ENCODE measurements at places on chromosomes 3 and 15.

GRCh38 chr15:49815950-49816349 is 195.1 kb downstream of the DTWD1 start:
- no peak for DNase-seq

GRCh38 chr3:120198305-120198878 is 86.6 kb downstream of the GPR156 start:
- DNase-seq: no peak

GRCh38 chr3:124934577-124934976 is at the start of gene MUC13:
Gene MUC13, minus strand, starts transcription at chr3:124934751. Its CDS starts 39 bp downstream, at chr3:124934712.
- DNase-seq: no peak

GRCh38 chr15:91668370-91668769 is 185.1 kb upstream of the SLCO3A1 start:
- no peak for DNase-seq

- DNase-seq: no peak
Measured at GRCh38 chr3:46930945-46931403, 45.6 kb downstream of the CCDC12 start.

DNA sequence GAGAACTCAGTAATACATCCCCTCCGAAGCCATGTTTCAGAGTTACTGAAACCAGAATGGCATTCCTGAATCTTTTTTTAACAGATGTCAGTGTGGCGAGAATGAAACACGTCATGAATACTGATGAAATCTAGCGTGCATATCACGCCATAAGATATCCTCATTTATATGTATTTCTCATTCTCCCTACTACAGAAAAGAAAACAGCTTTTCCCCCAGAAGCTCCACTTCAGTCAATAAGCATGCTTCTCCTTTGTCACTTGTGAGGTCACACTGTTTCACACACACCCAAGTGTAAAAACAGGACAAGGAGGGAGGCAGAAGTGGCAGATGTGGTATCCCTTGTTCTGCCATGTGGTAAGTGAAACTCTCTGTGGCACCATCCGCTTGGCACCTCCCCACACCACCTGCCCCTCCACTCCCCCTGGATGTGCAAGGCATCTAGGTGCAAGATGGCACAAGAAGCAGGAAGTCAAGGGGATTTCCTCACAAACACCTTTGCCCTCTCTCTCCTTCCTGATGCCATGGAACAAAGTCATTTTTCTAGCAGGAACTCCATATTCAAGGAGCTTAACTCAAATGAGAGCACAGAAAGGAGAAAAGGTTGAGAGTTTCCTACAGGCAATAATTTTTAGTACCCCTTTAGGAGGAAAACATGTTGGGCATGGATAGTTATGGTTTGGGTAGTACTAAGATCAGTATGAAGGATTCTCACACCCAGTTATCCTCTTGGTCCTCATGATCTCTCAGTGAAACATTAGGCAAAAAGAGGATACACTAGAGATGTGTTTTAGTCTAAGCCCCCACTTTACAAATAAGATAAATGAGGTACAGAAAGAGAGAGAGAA is 47.5 kb upstream of the FRMD4B start:
- DNase-seq: no peak

DNA sequence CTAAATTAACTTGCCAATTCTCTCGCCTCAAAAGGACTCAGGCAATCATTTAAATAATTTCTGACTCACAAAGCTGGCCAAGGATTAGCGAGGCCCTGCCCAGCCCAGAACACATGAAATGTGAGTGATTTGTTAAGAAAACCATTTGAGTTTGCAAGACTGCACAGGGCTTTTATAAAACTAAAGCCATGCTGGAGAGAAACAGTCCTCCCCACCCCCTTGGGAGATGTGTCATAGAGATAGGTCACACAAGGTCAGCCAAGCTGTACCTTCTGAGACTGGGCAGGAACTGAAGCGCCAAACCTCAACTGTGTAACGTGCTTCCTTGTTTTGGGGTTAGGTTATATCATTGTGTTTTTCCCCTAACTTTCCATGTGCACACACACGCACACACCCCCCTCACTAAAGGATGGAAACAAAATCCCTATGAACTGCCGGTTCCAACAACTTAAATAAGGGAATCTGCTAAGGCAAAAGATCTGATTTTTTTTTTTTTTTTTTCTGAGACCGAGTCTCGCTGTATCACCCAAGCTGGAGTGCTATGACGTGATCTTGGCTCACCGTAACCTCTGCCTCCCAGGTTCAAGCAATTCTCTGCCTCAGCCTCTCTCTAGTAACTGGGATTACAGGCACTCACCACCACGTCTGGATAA is 8.1 kb downstream of the SPATA12 start:
- DNase-seq: peak; percentile 92

DNA sequence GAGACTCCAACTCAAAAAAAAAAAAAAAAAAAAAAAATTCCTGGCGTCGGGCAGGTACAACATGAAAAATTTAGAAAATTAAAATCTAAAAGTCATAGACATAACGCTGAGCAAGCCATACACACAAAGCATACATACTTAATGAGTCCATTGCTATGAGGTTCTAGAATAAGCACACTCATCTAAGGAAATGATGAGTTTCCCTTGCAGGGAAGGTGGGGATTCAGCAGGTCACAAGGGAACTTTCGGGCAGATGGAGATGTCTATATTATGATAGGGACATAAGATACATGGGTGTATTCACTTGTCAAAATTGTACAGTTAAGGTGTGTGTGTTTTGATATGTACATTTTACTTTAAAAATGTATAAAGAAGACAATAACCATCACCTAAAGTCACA is 120.2 kb upstream of the LIPC start:
- no peak for DNase-seq

DNA sequence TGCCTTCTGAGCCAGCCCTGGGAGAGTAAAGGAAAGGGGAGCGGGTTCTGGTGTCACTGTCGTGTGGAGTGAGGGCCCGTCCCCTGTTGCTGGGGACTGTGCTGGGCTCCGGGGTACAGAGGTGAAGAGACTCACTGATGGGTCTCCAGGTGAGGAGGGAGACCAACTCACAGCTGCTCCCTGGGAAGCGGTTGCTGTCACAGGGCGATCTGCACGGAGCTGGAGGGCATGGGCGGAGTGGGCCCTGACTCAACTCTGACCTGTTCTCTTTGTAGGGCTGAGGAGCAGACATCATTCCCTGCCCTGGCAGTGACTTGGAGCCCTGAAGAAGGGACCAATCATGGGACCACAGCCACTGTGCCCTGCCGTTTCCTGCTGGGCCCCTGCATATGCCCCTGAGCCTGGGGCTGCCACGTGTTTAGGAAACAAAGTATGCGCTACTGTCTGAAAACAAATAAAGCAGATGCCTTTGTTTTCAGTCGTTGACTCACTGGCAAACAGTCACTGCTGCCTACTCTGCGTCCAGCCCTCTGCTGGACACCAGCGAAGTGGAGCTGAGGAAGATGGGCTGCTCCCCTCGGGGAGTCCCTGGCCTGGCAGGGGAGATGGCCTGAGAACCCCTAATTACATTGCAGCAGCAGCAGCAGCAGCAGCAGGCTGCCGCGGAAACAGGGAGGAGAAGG is 22.9 kb upstream of the PLXNA1 start:
- DNase-seq: no peak

GRCh38 chr3:4986175-4986781 is 7.0 kb downstream of the BHLHE40 start:
- peak; percentile 77 for DNase-seq

DNA sequence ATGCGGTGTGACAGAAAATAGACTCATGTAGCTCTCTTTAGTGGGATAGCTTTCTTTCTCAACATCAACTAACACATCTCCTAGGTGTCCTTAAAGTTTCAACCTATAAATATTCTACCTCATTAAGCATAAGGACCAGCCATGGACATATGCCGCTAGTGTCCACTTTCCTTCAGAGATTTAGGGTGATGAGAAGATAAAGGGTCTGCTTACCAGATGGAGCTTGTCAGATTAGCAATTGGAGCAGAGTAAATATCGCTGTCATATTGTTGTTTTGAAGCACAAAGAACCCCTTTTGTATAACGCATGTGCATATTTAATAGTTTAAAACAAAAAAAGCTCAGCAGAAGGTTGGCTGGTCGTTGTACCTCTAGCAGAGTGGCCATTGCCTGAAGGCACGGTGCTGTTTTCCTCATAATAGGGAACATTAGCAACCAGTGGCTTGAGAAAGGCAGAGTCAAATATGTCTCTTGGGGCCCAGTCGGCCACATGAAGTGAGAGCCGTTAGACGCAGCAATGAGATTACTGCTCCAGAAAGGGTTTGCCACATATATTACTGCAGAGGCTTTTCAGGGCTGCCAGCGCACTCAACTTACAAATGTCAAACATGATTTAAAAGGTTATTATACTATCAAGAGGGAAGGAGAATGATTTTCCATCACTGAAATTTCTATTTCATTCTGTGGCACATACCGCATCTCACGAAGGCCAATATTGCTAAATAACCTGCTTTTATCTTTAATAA is 264.2 kb downstream of the ROBO2 start:
- DNase-seq: no peak

- DNase-seq: no peak
Measured at GRCh38 chr15:101009176-101009575, 90.0 kb downstream of the LRRK1 start.

DNA sequence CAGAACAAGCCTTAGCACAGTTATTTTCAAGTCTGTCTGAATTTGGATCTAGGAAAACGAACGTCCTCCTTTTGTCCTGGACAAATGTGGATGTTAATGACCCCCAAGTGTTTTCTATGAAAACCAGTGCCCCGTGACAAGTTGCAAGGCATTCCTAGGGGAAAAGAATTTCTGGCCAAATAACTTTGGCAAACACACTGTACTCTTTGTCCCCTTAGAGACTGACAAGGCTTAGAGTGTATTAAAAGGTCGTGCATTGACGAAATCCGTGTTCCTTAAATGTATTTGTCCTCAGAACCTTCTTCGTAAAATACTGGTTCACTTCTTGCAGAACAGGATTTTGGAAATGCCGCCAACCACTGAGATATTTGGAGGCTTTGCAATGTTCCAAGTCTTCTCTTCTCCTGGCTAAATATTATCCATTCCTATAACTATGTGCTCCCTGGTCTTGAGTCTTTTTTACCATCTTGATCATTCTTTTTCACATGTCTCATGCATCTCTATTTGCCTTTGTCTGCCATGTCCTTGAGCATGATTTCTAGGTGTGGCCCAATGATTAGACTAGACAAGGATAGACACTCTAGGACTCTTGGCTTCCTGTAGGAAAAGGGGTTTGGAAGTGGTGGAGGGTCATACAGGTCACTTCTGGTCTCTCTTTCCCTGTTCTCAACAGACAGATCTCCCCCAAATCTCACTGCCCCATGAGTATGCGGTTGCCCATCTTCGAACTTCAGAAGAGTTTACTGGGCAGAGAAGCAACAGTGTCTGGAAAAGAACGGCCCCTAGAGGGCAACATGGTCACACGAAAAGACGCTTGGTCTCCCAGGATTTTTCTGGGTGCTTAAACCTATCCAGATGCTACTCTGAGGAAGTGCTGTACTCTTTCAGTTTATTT is 117.5 kb downstream of the EDEM1 start:
- peak; percentile 17 for DNase-seq

- no peak for DNase-seq
Measured at GRCh38 chr3:37680401-37680800, 181.3 kb upstream of the CTDSPL start.

GRCh38 chr3:127987309-127987995 is 64.8 kb upstream of the SEC61A1 start:
- no peak for DNase-seq

DNA sequence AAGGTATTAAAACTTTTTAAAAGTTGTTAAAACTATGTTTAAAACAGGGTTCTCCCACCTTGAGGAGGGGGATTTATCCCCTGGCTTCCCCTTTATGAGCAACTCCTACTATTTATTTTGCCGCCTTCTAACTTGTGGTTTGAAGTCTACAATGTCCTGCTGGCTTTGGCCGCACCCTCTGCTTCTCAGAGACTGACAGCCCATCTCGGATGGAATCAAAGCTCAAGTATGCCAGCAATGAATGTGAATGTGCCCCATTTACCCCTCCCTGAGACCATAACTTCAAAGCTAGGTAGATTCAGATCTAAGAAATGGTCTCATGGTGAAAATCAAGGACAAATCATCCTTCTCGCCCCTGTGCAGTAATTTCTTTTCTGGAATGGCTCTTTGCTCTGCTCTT is 10.3 kb downstream of the ZBTB38 start:
- no peak for DNase-seq

DNA sequence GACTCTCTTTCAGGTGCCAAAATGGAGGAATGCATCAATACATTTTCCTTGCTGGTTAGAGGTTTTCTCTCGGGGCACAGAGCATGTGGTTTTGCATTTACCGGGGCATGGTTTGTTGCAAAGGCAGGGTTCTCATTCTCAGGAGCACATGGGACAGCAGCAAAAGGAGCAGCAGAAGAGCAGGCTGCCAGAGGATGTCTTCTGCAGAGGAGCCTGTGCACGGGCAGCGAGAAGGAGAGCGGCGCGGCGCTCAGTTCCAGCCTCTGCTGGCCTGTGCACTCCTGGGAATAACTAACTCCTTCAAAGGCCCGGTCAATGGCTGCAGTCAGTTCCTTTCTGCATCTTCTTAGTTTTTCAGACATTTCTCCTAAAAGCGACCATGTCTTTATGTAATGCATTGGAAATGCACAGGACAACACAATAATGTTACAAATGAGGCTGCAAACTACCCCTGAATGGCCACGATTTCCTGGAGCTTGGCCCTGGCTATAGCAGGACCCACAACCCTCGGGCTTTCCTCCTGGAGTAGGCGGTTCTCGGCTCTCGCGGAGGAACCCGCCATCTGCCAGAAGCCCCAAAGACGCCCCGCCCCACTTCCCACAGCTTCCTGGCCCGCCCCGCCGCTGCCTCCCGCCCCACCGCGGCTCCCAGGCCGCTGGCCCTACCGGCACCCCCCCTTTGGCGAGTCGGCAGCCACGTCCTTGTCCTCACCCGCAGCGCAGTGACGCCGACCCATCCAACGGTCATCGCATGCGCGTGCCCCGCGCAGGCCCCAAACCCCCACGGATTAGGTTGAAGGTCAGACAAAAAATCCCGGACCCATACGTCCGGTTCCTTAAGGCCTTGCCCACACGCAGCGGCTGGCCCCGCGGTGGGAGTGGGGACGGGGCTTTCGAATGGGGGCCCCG is at the start of gene C3orf62:
Gene C3orf62, minus strand, starts transcription at position 758 of the 908 bp plus-strand sequence. Its CDS starts 360 bp downstream, at position 398.
- no peak for DNase-seq

DNA sequence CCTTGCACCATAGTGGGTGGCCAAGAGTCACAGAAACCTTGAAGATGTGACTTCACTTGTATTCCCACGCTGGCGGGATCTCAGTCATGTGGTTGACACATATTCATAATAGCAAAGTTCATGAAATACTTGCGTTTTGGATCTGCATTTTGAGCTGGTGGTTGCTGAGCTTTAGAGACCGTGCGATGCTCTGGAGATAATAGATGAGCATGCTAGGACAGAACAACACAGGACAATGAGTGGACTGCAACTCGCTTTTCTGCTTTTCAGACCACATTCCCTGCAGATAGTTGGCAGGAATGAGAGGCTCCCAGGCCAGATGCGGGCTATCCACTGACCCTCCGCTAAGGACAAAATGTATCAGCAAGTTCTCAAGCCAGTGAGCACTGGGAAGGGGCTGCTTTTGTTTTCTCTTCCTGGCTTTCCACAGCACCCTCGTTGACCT is 13.8 kb upstream of the STARD5 start:
- DNase-seq: no peak

GRCh38 chr3:69579306-69580041 is 159.8 kb upstream of the MITF start:
- DNase-seq: no peak
